Stomach (tissue), 19 donors: ENCODE measurements at places on chromosomes 11 and 22. TPM values are rescaled to one million over a fixed set of nuclear protein-coding genes. Genes with fewer than 3 reads are reported as not detected.

DNA sequence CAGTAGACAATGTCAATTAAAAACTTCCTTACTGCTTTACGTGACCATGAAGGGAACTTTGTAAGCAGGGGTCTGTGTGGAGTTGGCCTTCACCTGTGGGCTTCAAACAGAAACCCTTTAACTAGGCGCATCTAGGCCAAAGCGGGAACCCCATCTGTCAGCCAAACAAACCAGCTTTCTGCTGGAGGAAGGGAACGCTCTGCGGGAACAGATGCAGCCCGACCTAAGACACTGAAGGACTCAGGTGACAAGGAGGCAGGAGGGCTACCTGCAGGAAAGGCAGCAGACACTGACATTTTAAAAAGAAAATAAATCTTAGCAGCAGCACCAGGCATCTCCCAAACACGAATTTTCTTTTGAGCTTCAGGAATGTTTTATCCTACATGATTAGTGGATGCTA lies 78.4 kb downstream of the CADM1 start:
- no peak for DNase-seq

- no peak for DNase-seq
Measured at GRCh38 chr11:134288486-134288885, 12.3 kb downstream of the GLB1L3 start.

Gene SLC25A45
- 3.1 TPM for polyA plus RNA-seq

DNA sequence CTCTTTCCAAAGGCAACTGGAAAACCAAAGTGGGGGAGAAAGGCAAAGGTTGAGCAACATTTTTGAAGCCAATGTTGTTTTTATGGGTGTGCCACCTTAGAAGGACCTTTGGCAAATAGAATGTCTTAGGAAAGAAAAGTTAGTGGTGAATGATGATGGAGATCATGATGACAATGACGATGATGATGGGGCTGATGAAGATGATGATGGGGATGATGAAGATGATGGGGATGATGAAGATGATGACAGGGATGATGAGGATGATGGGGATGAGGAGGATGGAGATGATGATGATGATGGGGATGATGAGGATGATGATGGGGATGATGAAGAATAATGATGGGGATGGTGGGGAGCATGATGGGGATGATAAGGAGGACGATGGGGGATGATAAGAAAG lies 78.4 kb upstream of the MTMR2 start:
- no peak for DNase-seq

DNA sequence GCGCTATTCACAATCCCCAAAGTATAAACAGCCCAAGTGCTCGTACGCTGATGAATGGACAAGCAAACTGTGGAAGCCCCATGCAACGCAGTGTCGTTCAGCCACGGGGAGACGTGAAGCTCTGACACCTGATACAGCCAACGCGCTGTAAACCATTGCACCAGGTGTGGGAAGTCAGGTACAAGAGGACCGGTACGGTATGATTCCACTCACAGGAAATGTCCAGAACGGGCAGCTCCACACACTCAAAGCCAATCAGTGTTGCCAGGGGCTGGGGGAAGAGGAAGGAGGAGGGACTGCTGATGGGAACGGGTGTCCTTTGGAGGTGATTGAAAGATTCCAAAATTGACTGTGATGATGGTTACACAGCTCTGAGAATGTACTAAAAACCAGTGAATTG lies 64.5 kb downstream of the BRD1 start:
- no peak for DNase-seq

DNA sequence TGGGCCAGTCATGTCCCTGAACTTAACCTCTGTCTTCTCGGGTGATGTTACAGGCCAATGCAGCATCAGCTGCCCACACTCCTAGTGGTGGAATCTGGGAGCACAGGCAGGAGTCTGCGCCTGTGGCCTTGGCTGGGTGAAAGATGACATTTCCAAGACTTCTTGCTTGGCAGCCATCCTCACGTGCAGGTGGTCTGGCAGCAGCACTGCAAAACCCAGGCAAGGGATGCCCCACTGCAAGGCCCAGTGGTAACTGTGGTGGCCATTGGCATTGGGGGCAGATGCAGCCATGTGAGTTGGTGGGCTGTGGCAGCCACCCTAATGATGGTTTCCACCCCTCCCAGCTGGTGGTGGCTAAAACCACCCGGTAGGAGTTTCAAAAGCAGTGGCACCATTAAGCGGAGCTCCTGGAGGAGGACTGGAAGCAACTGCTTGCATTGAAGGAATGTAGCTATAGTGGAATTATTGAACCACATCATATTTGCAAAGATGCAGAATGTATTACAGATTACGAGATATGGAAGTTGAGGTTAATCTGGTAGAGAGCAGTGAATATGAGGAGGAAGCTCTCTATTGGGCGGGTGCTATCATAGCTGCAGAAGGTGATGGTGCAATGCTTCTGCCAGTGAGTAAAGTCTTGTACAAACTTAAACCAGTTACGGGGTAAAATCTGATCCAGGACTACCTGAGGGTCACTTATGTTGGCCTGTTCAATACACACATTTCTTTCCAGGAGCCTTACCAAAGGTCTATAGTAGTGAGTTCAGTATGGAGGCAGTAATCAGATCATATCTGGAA lies 120.7 kb upstream of the TOP3B start:
- DNase-seq = no peak
